Activated T-cell treated with anti-CD3 and anti-CD28 coated beads, Interleukin-2, amount 50 U/mL, for 4 hours (primary cell): ENCODE measurements at places on chromosomes 6 and 20. TPM values are rescaled to one million over a fixed set of nuclear protein-coding genes. Genes with fewer than 3 reads are reported as not detected.

- DNase-seq: no peak
Observed at GRCh38 chr6:17045581-17046322, 56.1 kb upstream of the STMND1 start.

DNA sequence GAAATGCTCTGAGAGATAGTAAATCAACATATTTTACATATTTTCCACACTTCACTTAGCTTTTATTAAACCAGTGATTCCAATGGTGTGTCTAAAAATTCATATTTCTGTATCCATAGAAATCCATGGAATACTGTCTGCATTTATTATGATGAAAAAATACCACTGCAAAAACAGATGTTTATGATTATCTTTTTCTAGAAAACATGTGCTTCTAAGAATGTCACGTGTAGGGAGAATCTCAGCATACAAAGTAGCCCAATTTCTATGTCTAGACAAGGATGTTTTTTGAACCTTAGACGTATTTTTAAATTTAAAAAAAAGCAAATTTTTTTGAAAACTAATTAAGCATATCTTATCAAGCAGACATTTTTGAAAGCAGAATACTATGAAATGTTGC, 622.4 kb downstream of the TENT5A start:
- no peak for DNase-seq

GRCh38 chr6:136527831-136528230, 22.4 kb downstream of the MAP7 start:
- no peak for DNase-seq

DNA sequence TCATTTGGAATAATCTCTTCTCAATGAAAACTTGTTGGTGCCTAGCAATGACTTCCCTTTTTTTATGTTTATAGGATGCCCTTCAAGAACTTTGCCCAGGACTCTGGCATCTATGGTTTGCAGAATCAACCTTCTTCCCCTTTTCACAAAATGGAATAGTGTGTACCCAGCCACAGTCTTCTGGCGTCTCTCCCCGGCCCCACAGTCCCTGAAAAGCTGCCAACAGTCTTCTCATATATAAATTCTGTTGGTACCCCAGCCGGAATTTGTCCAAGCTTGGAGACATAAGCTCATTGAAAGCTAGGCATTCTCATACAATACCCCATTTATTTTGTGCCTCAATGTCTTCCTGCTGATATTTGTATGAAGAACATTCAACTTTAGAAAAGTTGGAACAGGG, 26.4 kb upstream of the MCM3 start:
- no peak for DNase-seq

GRCh38 chr20:53171065-53171464, 198.9 kb downstream of the TSHZ2 start:
- no peak for DNase-seq

BEND6 gene
- not detected for total RNA-seq

BFSP1 gene
- 0.16 TPM for total RNA-seq

COL9A1 gene
- not detected for total RNA-seq
